ENCODE measurements at places on chromosomes 13 and 19.

DNA sequence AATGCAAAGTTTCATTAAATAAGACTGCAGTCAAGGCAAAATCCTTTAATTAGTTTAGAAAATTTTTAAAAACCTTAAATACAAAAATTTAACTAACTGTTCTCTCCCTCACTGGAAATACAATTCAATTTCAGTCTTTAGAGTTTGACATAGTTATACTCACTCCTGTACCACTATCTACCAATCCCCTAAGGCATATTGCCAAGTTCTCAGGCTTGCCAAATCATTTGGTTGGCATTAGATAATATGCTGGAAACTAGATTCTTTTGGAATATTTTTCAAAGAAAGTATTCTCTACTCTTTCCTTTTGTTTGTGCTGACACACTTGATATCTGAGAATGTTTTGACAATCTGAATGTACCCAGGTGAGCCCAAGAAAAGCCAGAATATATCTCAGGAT is 77.2 kb downstream of the TSC22D1 start:
- no peak overlapping the region for H3K27ac ChIP-seq
- H3K4me1 ChIP-seq = no peaks in the 10 kb centered on the region
- H3K36me3 ChIP-seq = peaks cover 18% of the 10 kb centered on the region
- H3K27me3 ChIP-seq = no peaks in the 10 kb centered on the region
- no peak overlapping the region for H3K4me3 ChIP-seq

GRCh38 chr19:6914321-6914720 is 26.9 kb downstream of the ADGRE1 start:
- no peak for DNase-seq
- no peak overlapping the region for H3K4me3 ChIP-seq
- no peaks in the 10 kb centered on the region for H3K36me3 ChIP-seq
- peaks cover 5% of the 10 kb centered on the region for H3K4me1 ChIP-seq
- H3K27me3 ChIP-seq = no peaks in the 10 kb centered on the region

DNA sequence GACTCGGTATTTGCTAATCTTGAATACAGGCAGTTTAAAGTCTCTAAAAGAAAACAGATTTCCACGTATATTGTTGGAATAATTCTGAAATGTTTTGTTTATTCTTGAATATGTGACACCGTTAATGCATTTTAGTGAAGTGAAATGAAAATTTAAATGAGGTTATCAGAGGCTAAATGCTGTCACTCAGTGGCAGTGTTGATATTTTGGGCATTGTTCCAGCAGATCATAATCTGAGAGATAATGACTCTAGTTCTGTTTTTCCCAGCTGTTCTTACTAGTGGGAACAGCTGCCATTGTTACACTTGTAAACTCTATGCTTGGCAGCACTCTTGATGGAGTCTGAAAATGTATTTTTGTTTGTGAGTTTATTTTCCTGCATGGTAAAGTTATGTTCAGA is 365.6 kb upstream of the SLC10A2 start:
- no peaks in the 10 kb centered on the region for H3K4me1 ChIP-seq
- no peaks in the 10 kb centered on the region for H3K27me3 ChIP-seq
- no peaks in the 10 kb centered on the region for H3K36me3 ChIP-seq

DNA sequence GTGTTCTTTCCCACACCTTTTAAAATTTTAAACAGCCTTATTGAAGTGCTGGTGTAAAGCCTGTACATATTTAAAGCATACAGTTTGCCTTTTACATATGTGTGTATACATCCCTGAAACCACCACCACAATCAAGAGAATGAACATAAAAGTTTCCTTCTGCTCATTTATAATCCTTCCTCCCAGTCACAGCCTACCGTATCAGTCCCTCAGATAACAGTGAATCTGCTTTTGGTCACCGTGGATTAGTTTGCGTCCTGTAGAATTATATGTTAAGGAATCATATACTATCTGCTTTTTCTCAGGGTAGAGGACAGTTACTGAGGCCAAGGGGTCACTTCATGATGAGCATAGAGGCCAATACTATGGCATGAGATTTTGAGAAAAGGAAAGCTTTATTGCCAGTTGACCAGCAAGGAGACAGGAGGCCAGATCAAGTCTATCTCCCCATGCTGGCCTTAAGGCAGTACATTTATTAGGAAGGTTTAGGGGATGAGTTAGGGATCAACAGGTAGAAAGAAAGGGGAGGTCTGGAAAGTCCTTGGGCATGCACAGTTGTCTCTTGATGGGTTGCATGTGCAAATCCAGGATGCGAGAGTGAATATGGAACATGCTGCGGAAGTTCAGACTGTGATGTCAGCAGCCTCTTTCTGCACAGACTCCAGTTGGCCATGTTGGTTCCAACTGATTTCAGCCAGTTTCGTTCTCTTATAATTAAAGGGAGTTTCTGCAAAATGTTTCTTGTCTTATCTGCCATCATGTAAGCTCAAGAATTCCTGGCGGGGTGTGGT is 36.3 kb upstream of the LSM14A start:
- H3K4me3 ChIP-seq = peak overlapping the region; percentile 92
- peak overlapping the region; percentile 95 for H3K27ac ChIP-seq
- no peaks in the 10 kb centered on the region for H3K4me1 ChIP-seq
- no peaks in the 10 kb centered on the region for H3K36me3 ChIP-seq
- H3K27me3 ChIP-seq = no peaks in the 10 kb centered on the region

DNA sequence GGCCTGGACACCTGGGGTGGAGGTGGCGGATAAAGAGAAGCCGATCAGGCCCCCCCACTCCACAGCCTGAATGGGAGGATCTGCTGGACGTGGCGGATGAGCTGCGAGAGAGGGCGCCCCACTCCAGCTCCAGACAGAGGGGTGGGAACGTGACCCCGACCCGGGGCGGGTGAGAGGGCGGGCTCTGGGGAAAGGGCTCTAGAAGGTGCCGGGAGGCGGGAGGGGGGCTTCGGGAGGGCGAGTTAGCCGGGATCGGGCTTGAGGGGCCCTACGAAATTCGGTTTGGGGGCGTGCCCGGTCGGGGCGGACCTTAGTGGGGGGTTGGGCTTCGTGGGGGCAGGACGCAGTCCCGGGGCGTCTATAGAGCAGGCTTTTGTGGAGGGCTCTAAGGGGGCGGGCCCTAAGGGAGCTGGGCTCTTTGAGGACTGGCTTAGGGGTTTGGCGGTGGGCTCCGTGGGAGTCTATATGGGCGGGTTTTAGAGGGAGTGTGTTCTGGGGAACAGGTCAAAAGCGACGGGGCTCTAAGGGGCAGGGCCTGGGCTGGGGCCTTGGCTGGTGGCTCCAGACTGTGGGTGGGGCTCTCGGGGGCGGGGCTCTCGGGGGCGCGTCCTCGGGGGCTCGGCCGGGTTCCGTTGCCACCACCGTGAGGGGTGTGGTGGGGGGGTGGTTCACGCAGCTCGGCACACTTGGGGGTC is 4.1 kb upstream of the NANOS3 start:
- peak overlapping the region; percentile 77 for H3K4me3 ChIP-seq
- no peak overlapping the region for H3K27ac ChIP-seq
- DNase-seq = peak; percentile 42
- H3K36me3 ChIP-seq = no peaks in the 10 kb centered on the region
- H3K4me1 ChIP-seq = peaks cover 16% of the 10 kb centered on the region

DNA sequence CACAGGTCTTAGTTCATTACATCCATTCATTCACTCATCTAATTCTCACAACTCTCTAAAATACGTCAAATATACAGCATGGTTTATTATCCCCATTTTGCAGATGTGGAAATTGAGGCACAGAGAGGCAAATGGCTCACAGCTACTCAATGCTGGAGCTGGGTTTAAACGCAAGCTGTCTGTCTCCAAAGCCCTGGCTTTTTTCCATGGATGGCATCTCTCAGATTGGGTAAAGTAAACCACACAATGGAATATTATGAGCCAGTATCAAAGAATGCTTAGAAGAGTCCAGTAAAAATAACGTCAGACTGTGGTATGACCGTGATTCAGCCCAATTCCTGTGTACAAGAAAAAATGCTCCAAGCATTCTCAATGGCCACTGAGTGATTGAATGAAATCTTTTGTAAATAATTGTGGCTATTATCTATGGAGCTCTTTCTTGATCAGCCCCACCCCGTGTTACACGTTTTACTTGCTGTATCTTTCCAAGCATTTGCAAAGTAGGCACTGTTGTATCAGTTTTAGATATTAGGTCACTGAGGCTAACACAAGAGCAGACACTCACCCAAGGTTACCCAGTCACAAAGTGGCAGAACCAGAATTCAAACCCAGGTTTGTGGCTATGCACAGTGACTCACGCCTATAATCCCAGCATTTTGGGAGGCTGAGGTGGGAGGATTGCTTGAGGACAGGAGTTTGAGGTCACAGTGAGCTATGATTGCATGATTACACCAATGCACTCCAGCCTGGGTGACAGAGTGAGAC is 5.5 kb upstream of the ACP7 start:
- H3K27ac ChIP-seq = no peak overlapping the region
- DNase-seq = no peak
- no peaks in the 10 kb centered on the region for H3K36me3 ChIP-seq
- peaks cover 20% of the 10 kb centered on the region for H3K27me3 ChIP-seq

DNA sequence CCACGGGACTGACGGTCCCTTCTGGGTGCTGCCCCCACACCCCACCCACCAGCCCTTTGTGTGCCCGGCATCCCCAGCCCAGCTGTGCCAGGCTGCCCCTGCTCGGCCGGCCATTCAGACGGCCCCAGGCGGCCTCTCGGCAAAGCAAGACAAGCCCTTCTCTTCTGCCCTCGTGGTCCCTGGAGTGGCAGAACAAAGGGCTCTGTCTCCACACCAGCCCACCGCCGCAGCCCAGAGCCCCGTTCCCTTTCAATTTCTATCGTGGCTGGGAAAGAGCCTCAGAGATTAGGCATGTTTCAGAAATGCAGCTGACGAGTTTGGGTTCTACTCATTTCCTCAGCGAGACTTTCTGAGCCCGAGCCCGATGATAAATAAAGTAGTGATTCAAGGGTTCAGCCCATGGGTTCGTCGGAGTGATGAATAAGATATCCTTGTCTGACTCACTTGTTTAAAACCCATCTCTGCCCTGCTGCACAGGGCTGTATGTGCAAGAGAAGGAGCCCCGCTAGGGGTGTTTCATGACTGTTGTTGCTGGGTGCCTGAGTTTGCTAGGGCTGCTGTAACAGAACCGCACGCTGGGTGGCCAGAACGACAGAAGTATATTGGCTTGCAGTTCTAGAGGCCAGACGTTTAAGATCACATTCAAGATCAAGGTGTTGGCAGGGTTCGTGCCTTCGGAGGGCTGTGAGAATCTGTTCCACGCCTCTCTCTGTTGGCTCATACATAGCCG is 4.3 kb downstream of the MYO9B start:
- H3K36me3 ChIP-seq = no peaks in the 10 kb centered on the region
- H3K27ac ChIP-seq = peak overlapping the region; percentile 31
- peak overlapping the region; percentile 24 for H3K4me3 ChIP-seq
- H3K4me1 ChIP-seq = peaks cover 74% of the 10 kb centered on the region

DNA sequence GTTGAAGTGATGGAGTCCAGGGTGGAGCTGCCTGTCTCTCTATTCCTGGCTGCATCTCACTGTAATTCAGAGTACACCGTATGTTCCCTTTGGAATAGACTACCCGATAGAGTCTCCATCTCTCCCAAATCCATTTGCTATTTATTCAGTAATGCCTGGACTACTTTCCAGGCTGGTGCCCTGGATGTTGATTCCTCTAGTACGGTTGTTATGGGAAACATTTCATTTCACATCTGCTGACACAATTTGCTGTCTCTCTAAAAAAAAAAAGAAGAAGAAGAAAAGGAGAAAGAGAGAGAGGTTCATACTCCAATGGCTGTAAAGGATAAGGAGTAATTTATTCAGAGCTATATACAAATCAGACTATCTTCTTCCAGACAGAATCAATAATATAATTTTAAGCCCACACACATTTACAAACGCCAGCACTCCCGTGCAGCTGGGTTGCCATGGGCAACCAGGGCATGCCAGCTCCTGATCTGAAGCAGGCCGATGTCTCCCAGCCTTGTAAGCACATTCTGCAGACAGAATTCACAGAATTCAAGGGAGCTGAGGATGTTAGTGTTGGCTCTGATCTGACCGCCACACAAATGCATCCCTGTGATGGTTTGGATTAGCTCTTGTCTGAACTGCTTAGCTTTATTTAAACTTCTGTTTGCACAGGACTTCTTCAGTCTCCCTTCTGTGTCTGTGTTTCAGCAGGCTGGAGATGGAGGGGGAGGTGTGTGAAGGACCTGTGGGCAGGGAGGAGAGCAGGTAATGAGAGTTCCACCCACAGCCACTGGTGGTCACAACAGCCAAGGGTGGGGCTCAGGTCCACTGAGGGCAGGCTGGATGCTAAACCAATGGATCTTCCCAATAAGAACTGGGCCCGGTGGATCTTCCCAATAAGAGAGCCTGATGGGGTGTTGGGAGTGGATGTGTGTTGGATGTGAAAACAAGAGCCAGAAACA is 66.0 kb downstream of the TEX26 start:
- H3K27me3 ChIP-seq = peaks cover 26% of the 10 kb centered on the region
- no peaks in the 10 kb centered on the region for H3K4me1 ChIP-seq

GRCh38 chr13:24631922-24632321 is 48.3 kb upstream of the ATP12A start:
- H3K36me3 ChIP-seq = no peaks in the 10 kb centered on the region
- H3K27me3 ChIP-seq = no peaks in the 10 kb centered on the region
- peaks cover 10% of the 10 kb centered on the region for H3K4me1 ChIP-seq
- no peak for DNase-seq
- no peak overlapping the region for H3K4me3 ChIP-seq

GRCh38 chr13:28429685-28430290 is 65.1 kb downstream of the FLT1 start:
- H3K27me3 ChIP-seq = peaks cover 2% of the 10 kb centered on the region
- no peak overlapping the region for H3K27ac ChIP-seq
- DNase-seq = no peak
- no peaks in the 10 kb centered on the region for H3K4me1 ChIP-seq
- H3K36me3 ChIP-seq = peaks cover 5% of the 10 kb centered on the region

DNA sequence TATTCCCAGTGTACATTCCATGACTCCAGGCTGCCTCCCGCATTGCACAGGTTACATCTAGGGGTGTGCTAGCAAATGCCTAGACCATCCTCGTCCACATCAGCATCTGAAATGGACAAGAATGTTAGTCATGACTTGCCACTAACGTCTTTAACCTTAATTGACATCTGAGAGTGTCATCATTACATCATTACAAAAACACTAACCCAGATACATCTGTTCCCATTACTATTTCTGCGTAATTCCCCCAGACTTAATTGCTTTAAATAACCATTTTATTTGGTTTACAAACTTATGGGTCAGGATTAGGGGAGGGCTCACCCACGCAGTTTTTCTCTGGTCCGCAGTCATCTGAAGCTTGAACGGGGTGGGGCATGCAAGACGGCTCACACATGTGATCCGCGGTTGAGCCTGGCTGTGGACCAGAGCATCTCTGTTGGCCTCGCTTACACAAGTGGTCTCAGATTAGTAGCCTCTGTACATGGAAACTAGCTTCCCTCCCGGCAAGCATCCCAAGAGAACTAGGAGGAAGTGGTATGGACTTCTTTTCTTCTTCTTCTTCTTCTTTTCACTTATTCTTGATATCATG is 15.9 kb downstream of the KL start:
- H3K4me3 ChIP-seq = no peak overlapping the region
- DNase-seq = no peak

DNA sequence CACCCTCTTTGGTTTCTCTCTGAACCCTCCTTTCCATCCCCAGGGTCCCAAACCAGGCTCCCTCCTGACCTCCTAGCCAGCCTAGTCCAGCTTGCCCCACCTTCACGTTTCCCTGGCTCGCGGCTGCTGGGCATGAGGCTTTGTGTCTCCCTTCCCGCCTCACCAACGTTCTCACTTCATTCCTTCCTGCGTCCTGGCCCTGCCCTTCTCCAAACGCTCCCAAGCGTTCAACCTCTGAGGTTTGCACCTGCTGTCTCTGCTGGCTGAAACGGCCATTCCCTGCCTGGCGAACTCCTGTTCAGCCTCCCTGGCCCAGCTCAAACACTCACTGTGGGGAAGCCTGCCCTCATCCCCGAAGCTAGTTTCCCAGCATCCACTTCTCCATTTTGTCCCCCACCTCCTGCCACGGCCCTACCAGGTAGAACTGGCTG is 12.4 kb downstream of the EPS8L1 start:
- peaks cover 6% of the 10 kb centered on the region for H3K36me3 ChIP-seq
- DNase-seq = no peak
- peak overlapping the region; percentile 48 for H3K27ac ChIP-seq
- H3K4me3 ChIP-seq = peak overlapping the region; percentile 81
- H3K27me3 ChIP-seq = peaks cover 54% of the 10 kb centered on the region

Measured in naive thymus-derived CD8-positive, alpha-beta T cell (primary cell).